ENCODE measurements at places on chromosomes 2 and 18.

GRCh38 chr2:84880645-84881521 lies at the start of gene TRABD2A:
TSS of gene TRABD2A (minus strand) at chr2:84881084. CDS start at chr2:84881039, 45 bp downstream.
- peak; percentile 62 for DNase-seq

DNA sequence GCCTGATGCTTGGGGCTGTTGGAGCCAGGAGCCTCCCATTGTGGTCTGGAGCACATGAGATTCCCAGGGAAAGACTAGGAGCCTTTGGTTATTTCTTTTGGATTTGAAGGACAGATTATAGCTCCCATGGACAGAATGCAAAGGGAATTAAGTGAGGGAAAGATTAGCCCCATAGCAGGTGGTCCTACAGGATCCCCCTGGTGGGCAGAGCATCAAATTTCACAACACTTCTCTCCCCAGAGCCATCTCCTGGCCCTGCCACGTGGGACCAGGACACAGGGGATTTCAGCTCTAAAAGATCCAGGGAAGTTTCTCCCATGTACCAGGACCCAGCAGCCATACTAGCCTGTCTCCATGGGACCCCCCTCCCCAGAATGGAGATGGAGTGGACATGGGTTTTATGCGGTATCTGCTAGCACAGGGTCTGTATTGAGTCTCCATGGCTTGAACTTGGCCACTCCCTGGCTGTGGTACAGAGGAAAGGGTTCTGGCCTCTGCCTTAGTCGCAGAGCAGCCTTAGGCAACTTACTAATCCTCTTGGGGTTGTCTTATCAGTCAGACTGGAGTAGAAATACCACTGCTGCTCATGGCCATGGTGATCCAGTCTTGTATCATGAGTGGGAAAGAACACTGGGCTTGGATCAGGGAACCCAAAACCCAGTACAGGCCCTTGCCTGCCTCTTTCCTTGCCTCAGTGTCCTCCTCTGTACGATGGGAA lies 6.8 kb upstream of the PLB1 start:
- DNase-seq, result peak; percentile 14

DNA sequence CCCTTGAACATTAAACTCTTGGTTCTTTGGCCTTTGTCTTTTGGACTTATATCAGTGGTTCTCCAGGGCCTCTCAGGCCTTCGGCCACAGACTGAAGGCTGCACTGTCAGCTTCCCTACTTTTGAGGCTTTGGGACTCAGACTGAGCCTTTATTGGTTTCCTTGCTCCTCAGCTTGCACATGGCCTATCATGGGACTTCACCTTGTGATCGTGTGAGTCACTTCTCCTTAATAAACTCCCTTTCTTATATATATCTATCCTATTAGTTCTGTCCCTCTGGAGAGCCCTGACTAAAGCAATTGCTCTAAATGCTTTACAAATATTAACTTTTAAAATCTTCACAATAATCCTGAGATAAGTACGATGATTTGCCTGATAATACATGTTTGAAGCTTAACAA lies 353.6 kb upstream of the TRIB2 start:
- DNase-seq, result no peak

DNA sequence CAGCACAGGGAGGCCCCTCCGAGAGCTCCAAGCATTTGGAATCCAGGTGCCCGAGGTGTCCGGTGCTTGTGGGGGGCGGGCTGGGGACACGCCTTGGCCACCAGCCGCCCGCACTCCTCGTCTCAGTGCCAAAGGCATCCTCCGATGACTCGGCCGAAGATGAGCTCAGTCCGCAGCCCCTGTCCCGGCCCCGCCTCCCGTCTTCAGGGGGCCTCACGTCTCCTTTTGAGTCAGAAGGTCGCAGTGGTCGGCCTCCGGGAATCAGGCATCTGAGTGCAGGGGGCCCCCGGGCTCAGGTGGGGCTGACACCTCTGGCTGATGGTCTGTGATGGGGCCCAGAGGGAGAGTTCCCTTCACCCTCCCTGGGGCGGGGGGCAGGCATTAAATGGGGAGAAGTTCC lies 74.8 kb downstream of the NFATC1 start:
- no peak for DNase-seq

GRCh38 chr2:233942731-233943130 lies 25.6 kb downstream of the TRPM8 start:
- DNase-seq, result no peak

DNA sequence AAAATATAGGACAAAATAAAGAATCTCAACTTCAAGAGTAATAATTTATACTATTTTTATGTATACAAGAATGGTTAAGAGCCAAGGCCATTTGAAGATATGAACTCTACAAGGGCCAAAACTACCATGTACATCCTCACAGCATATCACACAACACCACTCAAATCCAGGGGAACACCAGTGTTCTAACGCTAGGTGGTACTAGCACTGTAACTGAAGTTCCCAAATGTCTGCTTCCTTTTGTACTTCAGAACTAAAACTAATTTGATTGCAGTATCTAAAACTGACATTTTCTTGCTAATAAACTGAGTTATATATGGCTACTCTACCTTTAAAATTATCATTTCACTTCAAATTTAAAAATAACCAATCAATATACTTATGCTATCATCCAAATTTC lies 47.0 kb downstream of the REV1 start:
- peak; percentile 38 for DNase-seq

GRCh38 chr2:223884399-223884798 lies 47.0 kb upstream of the AP1S3 start:
- peak; percentile 29 for DNase-seq

- DNase-seq, result no peak
These were observed 89.1 kb downstream of the B3GNT2 start for GRCh38 chr2:62284980-62285379.

- DNase-seq, result no peak
These were observed 144.2 kb upstream of the ID2 start for GRCh38 chr2:8537562-8538155.

GRCh38 chr2:23008951-23009350 lies 376.0 kb upstream of the KLHL29 start:
- no peak for DNase-seq

- no peak for DNase-seq
These were observed 72.3 kb downstream of the SLC66A3 start for GRCh38 chr2:11227595-11227994.

- DNase-seq, result peak; percentile 87
These were observed 20.9 kb upstream of the COL6A3 start for GRCh38 chr2:237434866-237435311.

GRCh38 chr2:85194780-85195480 lies 61.7 kb downstream of the TCF7L1 start:
- no peak for DNase-seq

- no peak for DNase-seq
These were observed 435.3 kb downstream of the TGIF1 start for GRCh38 chr18:3885209-3885792.

DNA sequence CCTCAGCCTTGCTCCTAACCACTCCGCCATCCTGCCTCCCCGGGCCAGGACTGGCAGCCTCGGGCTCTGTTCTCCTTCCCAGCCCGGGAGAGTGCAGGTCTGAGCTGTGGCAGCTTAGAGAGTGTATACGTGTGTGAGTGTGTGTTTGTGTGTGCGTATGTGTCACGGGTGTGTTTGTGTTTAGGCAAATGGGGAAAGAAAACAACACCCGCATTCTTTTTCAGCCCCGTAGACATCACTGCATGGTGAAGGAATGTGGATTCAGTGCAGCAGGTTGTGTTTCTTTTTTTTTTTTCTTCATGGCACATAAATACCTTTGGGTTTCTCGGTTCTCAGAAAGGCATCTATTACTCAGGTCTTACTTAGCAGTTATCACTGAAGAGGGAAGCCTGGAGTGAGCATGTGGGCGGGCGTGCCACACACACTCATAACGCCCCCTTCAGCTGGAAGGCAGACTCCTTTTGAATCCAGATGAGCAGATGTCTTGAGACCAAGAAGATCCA lies 44.2 kb downstream of the GLI2 start:
- peak; percentile 89 for DNase-seq

DNA sequence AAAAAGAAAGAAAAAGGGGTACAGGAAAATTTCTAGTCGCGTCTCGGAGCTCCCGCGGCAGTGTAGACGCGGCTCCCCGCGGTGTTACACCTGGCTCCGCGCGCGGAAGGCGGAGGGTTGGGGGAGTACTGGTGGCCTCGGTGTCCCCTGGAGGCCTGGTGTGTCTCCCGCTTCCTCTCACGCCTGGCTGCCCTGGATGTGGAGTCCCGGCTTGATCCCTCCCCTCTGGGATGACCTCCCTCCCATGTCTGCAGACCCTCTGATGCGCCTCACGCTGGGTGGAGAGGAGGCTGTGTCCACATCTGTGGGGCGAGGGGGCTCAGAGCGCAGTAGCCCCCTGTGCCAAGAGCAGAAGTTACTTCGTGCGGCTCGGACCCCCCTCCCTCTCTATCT lies 1.2 kb downstream of the KIF5C start:
- no peak for DNase-seq

GRCh38 chr18:78822949-78823285 lies 156.7 kb upstream of the SALL3 start:
- no peak for DNase-seq

DNA sequence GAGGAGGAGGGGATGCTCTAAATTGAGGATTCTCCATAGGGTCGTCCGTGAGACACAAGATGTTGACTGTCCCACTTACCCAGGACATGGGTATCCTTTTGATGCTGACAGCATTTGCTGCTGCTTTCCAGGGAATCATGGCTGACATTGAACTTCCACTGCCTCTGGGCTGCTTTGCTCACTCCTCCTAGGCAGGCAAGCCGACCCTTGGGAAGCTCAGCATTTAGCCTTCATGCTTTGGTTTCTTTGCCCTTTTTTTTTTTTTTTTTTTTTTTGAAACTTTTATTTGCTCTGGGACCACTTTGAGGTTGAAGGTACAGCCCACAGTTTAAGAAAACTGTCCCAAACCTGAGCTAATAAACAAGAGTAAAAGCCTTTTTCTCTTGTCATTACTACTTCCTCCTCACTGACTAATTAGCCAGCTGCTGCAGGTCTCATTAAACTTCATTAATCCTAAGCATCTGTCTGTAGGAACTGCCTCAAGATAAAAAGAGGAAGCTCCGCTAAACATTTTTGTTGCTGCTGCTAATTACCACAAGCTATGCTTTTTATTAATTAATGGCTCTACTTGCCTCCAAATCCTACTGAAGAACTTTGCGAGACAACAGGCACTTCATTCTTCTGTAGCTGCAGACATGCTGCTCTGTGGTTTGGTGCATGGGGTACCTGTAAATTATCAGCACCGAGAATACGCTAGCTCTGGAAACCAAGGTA lies 125.4 kb downstream of the SPTBN1 start:
- no peak for DNase-seq

GRCh38 chr2:241390301-241391206 lies 34.5 kb downstream of the FARP2 start:
- no peak for DNase-seq

GRCh38 chr2:158202161-158202815 lies 100.6 kb downstream of the UPP2 start:
- DNase-seq, result peak; percentile 54

DNA sequence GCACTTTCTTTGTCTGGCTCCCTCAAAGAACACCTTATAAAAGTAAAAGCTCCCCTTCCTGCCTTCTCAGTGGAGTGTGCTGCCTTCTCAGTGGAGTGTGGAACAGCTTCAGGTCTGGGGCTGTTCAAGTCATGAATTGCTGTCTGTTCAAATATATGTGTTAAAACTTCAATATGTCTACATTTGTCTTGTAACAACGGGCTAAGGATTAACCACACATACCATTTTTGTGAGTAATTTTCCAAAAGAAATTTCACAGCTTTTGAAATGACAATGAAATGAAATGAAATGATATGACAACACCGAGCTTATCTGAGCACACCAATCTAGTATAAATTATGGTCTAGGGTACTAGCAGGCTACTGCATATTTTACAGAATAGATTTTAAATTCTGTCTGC lies 42.9 kb downstream of the CABYR start:
- DNase-seq, result peak; percentile 47

- DNase-seq, result no peak
These were observed 32.7 kb downstream of the SETBP1 start for GRCh38 chr18:44713435-44713834.

DNA sequence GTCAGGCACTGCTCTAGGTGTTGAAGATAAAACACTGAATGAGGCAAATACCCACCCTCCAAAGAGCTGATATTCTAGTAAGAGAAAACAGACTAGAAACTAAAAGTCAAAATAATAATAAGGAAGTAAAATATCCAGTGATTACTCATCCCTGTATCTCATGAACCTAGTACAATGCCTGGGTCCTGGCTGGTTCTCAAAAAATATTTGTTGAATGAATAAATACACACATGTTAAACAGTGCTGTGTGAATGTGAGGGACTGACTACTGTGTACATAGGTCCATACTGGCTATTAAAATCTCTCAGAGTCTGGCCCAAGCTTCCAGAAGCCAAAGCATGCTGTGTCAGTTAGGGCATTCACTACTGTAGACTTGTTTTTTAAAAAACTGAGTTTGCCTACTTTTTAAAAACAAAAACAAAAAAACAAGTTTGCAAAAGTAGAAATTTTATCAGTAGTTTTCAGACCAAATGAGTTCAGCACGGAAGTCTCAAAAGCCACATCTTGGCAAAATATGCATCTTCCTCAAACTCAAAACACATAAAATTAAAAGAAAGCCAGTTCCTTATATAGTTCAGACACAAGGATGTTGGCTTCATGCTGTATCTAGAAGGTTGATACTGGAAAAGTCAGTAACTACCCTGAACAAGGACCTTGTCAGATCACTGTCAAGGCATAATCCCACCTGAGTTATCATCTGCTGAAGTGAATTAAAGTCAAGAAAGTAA lies 136.2 kb downstream of the THADA start:
- DNase-seq, result peak; percentile 83

DNA sequence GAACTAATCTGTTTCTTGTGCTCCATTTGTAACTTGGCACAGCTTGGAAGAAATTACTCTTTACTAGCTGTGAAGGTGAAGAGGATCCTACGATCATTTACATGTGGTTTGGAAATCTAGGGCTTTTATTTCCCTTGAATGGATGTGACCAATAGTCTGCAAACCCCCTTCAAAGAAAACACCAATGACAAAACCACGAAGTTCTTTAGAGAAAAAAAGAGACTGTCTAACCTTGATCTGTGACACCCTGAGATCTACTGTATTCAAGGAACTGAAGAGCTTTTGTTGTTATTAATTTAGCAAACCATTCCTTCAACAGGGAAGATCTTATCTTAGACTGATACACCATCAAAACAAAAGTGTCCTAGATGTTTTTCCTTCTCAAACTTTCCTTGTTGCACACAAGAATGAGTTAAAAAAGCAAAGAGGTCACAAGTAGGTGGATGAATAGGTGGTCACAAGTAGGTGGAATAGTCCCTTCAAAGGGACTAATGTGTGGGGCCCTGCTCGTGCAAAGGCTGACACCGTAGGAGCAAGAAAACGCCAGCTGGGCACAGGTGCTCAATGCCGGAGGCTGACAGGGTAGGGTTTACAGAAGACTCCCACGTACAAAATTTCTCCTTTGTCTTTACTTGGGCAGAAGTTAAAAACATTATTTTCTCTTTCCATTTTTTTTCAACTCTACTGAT lies 95.6 kb upstream of the ITGB6 start:
- DNase-seq, result no peak

- no peak for DNase-seq
These were observed 116.3 kb downstream of the BCL11A start for GRCh38 chr2:60437080-60437696.

GRCh38 chr18:65435534-65435933 lies 315.3 kb upstream of the CDH7 start:
- no peak for DNase-seq

GRCh38 chr2:210899131-210899530 lies 342.7 kb downstream of the CPS1 start:
- DNase-seq, result peak; percentile 46

Data from iris pigment epithelial cell (primary cell).